ENCODE measurements at places on chromosomes 1 and 21. TPM values are rescaled to one million over a fixed set of nuclear protein-coding genes. Genes with fewer than 3 reads are reported as not detected.

DNA sequence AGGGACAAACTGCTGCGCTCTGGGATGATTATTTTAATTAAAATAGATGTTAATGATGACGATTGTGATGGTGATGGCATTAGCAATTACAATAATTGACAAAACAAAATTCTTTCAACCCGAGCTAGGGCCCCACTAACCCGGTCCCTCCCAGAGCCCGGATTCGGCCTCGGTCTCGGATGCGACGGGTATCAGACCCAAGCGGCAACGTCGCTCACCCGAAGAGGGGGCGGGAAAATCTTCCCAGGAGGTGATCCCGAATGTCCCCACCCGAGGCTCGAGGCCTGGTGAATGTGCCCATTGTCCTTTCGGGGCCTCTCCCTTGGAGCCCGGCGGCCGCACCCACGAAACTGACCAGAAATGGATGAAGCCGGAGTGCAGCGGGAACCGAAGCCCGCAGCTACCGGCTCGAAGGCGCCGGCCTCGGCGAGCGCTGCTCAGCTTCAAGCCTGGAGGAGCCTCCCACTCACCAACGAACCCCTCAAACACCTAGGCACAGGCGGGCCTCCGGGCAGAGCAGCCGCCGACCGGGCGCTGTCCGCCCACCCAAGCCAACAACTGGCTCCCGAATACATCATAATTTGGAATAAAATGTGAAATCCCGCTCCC lies 1.2 kb downstream of the TAL1 start:
- H3K4me1 ChIP-seq = peaks cover 2% of the 10 kb centered on the region
- no peak overlapping the region for H3K27ac ChIP-seq
- no peak overlapping the region for H3K4me3 ChIP-seq
- no peaks in the 10 kb centered on the region for H3K36me3 ChIP-seq

DNA sequence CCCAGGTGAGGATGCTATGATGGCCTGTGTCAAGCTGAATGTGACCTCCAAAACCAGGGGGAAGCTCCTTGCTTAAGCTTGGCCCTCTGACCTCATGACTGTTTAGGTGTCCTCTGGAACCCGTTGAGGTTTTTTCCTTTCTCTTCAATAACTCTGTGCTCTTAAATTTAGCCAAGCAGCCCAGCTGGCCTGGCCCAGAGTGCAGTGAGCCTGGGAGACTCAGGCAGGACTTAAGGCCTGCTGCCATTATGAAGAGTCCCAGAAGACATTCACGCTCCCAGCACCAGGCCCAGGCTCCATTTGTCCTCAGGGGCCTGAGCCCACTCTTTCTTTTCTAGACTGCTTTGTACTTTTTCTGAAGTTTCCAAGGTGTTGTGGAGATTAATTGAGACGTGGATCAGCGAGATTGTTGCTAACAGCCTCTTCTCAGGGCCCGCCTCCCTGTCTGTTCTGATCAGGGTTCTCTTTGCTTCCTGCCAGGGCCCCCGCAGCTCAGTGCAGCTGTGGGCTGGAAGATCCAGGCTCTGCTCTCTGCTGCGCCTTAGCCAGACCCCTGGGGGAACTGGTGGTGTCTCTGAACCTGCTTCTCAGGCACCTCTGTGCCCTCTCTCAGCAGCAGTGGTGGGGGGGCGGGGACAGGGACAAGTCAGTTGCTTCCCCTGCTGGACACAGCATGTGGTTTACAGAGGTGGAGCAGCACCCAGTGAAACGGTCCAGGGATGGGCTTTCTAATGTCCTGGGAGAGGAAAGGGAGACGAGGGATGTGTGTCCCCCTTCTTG lies 124.2 kb downstream of the GRIK3 start:
- DNase-seq = peak; percentile 33
- H3K27me3 ChIP-seq = no peaks in the 10 kb centered on the region
- H3K4me1 ChIP-seq = no peaks in the 10 kb centered on the region
- no peak overlapping the region for H3K4me3 ChIP-seq
- no peak overlapping the region for H3K27ac ChIP-seq

The EFNA4 gene
- polyA plus RNA-seq = 15.9 TPM

- no peaks in the 10 kb centered on the region for H3K36me3 ChIP-seq
- DNase-seq = no peak
- H3K27ac ChIP-seq = no peak overlapping the region
- no peak overlapping the region for H3K4me3 ChIP-seq
Measured at GRCh38 chr1:71561206-71561605, 480.4 kb upstream of the ZRANB2 start.

- no peak overlapping the region for H3K4me3 ChIP-seq
- H3K36me3 ChIP-seq = no peaks in the 10 kb centered on the region
- no peaks in the 10 kb centered on the region for H3K4me1 ChIP-seq
- DNase-seq = no peak
Measured at GRCh38 chr1:40890771-40891170, 28.6 kb upstream of the CITED4 start.

DNA sequence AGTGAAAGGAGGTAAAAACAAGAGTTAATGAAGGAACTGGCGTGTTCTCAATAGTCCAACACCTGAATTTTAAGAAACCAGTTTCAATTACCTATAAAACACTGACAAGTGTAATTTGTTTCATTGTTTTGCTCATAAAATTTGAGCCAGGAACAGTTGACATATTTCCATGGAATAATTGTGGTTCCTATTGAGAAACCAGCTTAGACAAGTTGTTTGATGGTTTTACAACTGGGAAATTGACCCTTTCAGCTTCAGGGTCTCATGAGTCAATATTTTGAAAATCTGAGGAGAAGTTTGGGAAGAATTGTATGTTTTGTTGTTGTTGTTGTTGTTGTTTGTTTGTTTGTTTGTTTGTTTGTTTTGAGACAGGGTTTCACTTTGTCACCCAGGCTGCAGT lies 69.1 kb upstream of the GADD45A start:
- H3K27ac ChIP-seq = no peak overlapping the region
- no peaks in the 10 kb centered on the region for H3K27me3 ChIP-seq
- H3K4me3 ChIP-seq = no peak overlapping the region
- H3K36me3 ChIP-seq = no peaks in the 10 kb centered on the region
- DNase-seq = no peak

GRCh38 chr1:107454791-107455190 lies 314.0 kb downstream of the NTNG1 start:
- no peaks in the 10 kb centered on the region for H3K4me1 ChIP-seq
- DNase-seq = no peak
- no peaks in the 10 kb centered on the region for H3K36me3 ChIP-seq
- no peak overlapping the region for H3K4me3 ChIP-seq
- no peak overlapping the region for H3K27ac ChIP-seq
